ENCODE measurements at places on chromosomes 6 and 20.

DNA sequence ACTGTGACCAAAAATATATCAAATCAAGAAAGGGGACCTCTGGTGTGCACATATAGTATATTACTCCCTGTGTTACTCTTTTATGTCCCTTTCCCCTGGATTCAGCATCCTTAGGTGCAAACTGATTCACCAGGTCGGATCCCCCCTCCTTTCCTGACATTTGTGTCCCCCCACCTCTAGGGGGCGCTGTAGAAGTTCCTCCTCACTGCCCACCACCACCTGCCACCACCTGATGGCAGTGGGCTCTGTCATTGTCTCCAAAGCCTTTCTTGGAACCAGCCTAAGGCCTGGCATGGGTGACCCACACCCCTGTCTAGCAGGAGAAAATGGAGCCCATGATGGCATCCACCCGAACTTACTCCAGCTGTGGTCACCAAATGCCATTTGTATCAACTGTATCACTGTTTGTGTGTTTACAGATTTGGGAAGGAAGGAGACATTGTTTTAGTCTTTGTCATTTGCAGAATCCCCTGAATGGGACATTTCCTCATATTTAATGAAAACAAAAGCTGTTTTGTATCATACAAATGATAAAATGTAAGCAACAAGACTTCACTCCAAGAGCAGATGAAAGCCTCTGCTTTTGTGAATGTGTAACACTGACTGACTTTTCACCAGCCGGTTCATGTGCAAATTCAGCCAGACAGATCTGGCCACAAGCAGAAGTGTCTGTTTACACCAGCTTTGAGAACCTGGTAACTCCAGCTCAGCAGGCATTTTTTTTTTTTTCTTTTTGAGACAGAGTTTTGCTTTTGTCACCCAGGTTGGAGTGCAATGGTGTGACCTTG, 66.2 kb downstream of the ARMC2 start:
- peak; percentile 36 for DNase-seq

GRCh38 chr6:116036075-116036773, 24.5 kb downstream of the FRK start:
- no peak for DNase-seq

DNA sequence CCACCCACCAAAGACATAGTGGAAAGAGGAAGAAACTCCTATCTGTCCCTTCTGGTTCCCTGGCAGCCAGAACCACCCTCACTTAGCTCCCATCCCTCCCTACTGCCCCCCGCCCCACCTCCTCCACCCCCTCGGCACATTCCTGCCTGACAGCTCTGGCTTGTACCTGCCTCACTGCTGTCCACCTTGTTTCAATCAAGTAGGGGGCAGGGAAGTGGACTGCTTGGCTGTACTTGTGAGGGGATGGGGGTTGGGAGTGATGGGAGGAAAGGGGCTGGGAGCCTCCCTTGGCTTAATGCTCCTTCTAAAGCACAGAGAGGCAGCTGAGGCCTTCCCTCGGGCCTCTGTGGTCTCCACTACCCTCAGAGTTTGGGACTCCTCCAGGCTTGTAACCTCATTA, 22.1 kb upstream of the ZNF76 start:
- DNase-seq: no peak

DNA sequence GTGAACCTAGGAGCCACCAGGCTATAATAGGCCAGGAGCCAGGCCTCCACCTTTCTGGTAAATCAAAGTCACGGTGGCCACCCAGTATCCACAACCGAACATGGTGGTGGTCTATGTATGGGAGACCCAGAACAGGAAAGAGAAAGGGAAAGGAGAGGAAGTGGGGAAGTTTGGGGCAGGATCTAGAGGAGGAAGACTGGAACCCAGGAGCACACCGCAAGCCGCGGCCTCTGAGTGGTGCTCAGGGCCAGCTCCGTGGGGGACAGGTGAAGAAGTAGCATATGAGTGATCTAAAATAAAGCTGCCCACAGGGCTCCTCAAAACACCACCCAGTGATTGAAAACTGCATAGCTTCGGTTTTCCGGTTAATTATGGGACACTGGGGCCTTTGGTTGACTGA, 214.8 kb downstream of the ZDHHC14 start:
- DNase-seq: no peak

- DNase-seq: no peak
Measured at GRCh38 chr6:22062807-22063408, 233.9 kb downstream of the PRL start.

- DNase-seq: peak; percentile 57
Measured at GRCh38 chr6:45677381-45678284, 299.9 kb upstream of the SUPT3H start.

DNA sequence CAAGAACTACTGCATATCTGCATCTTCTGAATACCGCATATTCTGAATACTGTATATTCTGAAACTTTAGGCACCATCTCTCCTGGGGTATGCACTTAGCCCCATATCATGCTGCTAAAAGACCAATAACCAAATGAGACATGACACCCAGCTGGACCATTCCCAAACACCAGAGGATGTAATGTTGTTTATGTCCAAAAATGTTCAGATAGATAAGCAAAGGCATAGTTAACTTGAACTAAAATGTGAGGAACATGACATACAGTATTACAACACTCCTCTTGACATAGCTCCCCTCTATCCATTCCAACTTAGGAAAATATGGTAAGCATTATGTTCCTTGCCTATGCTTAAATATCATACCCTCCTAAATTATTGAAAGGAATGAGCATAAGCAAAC, 127.3 kb downstream of the TENT5A start:
- no peak for DNase-seq
